Stimulated activated naive B cell treated with anti-CD40 and anti-IgM and Interleukin-4, amounts not matched to agents 10 μg/mL and 1 μg/mL and 100 μg/mL, for 72 hours (primary cell): ENCODE measurements at places on chromosomes 1 and 21.

DNA sequence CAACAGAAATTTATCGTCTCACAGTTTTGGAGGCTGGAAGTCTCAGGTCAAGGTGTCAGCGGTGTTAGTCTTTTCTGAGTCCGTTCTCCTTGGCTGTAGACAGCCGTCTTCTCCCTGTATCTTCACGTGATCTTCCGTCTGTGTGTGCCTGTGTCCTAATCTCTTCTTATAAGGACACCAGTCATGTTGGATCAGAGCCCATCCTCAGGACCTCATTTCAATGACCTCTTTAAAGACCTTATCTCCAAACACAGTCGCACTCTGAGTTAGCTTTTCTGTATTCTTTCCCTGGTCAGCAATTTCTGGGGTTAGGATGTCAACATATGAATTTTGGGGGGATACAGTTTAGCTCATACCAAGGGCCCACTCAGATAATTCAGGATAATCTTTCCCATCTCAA lies 247.7 kb downstream of the PRDM2 start:
- no peak for DNase-seq

- no peak for DNase-seq
Observed at GRCh38 chr1:34155860-34156259, 9.2 kb downstream of the CSMD2 start.

DNA sequence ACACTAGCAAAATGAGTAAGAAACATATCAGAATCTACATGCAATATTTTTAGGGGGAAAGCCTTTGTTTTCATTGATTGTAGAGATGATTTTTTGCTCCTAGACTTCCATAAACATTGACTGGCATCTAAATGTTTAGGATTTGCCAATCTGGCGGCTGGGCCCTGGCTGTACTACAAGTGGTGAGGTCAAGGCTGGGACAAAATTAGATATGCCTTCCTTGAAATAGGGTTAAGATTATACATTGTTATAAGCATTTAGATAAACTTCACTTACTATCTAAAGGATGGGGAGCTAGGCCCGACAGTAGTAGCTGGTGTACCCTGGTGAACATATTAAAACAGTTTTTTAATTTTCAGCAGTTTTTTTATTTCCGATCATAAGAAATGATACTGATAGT lies 5.2 kb downstream of the NFIA start:
- no peak for DNase-seq

- no peak for DNase-seq
Observed at GRCh38 chr1:5515501-5515900, 476.7 kb downstream of the NPHP4 start.

DNA sequence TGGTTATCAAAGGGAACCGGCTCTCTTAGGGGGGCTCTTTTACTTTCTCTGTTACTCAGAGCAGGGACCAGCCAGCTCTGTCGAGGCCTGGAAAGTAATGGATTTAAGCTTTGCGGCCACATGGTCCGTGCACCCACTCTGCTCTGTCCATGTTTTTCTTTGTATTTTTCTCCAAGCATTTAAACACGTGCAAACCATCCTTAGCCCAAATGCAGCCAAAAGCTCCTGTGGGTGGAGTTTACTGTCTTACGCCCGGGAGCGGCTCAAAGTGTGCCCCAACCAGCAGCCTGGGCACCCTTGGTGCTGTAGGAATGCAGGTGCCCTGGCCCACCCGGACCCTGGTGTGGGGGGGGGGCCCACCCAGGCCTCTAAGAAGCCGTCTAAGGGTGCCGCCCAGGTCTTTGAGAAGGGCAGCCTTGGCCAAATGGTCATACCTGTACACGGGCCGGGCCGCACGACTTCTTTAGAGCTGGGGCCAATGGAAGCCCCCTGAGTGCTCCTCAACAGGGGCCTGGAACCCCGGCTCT lies 29.2 kb upstream of the POFUT2 start:
- DNase-seq, result no peak

DNA sequence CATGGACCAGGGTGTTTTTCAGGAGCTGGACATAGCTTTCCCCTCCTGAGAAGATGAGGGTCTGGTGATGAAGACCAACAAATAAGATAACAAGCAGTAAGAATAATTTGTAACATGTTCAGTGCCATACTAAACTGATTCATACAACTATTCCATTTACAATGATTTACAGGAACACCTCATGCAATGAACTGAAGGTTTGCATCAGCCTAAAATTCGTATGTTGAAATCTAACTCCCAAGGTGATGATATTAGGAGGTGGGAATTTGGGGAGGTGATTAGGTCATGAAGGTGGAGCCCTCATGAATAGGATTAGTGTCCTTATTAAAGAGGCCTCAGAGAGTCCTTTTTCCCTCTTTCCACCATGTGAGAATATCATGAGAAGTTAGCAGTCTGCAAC lies 15.9 kb upstream of the NIBAN1 start:
- no peak for DNase-seq

DNA sequence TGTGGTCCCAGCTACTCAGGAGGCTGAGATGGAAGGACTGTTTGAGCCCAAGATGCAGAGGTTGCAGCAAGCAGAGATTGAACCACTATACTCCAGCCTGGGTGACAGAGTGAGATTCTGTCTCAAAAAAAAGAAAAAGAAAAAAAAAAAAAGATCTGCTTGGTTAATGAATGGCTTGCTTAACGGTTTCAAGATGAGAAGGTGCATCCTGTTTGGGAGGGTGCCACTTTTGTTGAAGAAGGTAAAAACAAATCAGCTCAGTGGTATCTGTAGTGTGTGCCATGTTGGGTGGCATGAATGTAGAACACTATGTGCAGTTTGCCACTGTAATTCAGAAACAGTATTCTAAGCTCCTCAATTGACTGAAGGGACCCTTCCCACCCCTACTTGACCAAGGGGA lies 94.9 kb upstream of the ETV3 start:
- no peak for DNase-seq

- no peak for DNase-seq
Observed at GRCh38 chr1:17258116-17258757, 9.3 kb downstream of the PADI3 start.

DNA sequence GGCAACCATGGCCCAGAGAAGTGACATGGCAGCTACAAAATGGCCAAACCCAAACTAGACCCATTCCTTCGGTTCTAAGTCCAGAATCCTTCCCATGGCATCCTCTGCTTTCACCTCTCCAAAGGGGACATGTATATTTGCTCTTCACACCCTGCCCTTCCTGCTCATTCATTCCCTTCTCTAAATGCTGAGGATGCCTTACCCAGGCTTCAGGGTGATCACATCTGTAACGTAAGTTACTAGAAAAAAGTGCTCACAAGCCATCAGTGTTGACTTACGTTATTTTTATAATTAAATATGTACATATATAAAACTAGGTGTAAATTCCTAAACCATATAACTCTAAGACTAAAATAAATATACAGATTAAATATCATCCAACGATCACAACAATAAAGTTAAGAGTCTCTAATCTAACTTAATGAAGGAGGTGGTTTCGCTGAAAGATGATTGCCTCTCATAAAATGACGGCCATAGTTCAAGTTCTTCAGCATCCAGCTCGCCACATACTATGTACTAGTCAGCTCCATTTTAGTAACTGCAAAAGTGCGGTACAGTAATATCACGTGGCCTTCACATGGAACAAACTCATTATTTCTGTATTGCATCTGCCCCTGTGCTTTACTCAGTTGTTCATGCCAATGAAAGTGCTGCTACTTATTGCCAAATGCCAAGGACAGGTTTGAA lies 74.6 kb downstream of the TENT5C start:
- DNase-seq, result no peak

DNA sequence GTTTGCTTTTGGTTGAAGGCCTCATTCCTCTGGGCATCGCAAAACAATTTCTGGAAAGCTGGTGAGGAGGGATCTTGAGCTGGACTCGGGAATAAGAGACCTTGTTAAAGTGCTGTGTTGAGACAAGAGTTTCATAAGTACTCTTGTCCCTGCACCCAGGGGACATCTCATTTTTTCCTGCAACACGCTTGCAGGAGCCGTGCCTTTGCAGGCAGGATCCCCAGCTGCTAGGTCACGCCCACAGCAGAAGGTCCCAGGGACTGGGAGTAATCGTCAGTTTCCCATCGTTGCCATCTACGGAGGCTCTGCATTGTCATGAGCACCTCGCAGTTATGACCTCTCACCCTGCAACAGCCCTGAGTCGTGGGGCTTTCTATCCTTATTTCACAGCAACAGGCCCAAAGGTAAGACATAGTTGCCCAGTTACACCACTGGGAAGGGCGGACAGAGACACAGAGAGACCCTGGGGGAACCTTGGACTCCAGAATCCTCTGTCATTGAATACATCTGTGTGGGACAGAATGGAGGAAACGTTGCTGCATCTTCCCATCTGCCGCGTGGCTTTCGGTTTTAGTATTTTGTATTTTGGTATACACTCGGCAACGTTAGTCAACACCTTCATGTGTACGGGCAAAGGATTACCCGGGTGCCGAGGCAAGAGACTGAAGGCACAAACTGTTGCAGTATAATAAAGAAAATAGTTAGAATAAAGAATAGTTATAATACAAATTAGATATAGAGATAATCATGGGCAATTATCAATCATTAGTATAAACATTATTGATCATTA lies 60.4 kb upstream of the DMRTB1 start:
- DNase-seq, result no peak

GRCh38 chr1:62901650-62902049 lies 117.7 kb downstream of the ATG4C start:
- no peak for DNase-seq

DNA sequence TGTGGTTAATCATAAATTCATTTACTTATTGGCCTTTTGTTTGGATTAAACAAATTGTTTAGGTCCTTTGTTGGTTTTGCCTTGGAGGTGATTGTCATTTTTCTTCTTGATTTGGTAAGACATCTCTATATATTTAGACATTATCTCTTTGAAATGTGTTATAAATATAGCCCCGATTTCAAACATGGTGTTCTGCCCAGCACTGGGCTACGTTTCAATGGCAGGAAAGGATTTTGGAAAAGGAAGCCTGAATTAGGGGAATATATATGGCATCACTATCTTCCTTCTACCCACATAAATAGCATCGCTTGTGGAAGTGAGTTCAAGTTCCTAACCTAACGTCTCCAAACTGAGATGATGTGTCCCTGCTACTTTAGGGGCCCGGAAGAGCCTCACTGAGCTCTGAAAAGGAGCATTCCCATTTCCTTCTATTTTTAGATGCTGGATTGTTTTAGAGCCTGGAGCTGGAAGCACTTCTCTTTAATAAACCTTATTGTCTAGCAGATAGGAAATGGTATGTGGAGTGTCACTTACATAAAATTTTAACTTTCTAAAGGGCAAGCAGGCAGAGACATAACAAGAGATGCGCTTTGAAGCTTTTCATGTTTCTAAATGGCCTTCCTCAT lies 39.4 kb downstream of the PGBD5 start:
- DNase-seq, result no peak

- DNase-seq, result no peak
Observed at GRCh38 chr1:29711582-29712283, 475.4 kb downstream of the PTPRU start.

DNA sequence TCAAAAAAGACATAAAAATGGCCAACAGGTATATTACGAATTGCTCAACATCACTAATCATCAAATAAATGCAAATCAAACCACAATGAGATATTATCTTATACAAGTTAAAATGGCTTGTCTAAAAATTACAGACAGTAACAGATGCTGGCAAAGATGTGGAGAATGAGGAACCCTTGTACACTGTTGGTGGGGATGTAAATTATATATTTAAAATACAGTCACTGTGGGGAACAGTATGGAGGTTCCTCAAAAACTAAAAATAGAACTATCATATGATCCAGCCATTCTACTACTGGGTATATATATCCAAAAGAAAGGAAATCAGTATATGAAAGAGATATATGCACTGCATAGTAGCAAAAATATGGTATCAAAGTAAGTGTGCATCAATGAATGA lies 1037.2 kb upstream of the B3GALT2 start:
- DNase-seq, result no peak

DNA sequence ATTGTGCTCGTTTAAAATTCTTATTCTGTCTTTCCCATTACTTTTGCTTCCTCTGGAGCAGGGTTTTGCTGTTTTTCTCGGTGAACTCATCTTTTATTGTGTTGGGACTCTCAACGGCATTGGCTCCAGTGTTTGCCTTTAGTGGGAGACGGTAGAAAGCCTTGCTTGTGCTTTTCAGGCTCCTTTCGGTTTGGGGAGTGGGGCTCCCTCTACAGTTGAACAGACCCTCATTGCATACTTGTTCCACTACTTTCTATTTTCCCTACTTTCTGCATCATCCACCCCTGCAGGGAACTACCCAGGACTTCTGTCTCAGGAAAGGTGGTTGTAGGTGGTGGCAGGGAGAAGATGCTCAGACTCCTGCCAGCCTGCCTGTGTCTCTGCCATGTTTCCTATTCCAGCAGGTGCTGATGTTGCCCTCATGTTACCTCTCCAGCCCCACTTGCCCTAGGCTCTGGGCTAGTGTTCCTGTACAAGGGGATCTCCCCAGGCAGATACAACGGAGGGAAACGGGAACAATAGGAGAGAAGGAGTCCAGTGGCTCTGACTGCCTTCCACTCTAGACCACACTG lies 68.5 kb upstream of the ZBTB18 start:
- no peak for DNase-seq

DNA sequence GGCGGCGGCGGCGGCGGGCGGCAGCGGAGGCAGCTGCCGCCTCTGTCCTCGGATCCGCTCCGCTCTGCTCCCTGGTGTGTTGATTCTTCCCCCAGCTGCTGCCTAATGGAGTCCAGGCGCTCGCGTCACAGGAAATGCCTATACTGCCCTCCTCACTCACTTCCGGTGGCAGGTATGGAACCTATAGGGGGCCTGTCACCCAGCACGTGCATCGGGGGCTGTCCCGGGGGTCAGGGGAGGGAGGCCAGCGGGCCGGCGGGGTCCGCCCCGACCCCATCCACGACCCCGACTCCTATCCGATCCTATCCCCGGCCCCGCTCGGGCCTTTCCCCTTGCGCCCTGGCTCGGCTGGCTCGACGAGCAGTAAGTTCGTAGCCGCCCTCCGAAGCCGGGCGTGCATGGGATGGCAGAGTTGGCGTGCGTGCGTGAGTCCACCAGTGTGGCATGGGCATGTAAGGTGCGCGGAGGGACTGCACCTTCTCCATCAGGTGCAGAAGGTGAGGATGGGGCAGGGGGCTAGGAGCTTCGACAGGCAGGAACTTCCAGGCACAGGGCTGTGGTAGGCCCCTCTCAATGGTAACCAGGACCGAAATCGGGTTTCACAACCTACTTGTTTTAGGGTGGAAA lies at the start of gene WDR26:
TSS of gene WDR26 (minus strand) at position 107 of the 627 bp plus-strand sequence.
- DNase-seq, result peak; percentile 82

- no peak for DNase-seq
Observed at GRCh38 chr1:39065542-39065941, 39.4 kb downstream of the NDUFS5 start.

GRCh38 chr1:225720937-225721336 lies 56.7 kb upstream of the SRP9 start:
- DNase-seq, result no peak

DNA sequence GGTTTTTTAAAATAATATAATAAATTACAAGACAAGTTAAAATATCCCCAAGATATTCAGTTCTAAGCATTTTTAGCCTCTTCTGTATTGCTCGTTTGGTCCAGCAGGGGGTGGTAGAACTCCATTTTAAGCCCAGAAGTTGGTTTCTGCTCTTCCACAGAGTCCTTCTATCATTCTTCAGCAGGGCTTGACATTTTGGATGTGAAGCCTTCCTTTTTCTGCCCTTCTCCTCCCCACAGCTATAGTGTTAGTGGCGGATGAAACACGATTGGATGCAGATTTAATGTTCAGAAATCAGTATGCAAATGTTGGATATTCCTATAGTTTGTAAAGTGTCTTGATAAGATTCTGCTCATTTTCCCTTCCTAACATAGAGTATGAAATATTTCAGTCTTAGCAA lies 1.4 kb downstream of the NCAM2 start:
- DNase-seq, result peak; percentile 11

- DNase-seq, result no peak
Observed at GRCh38 chr1:180053594-180054567, 99.3 kb downstream of the CEP350 start.

GRCh38 chr1:22340066-22340465 lies 111.6 kb upstream of the ZBTB40 start:
- DNase-seq, result no peak
